ENCODE measurements at places on chromosomes 7 and 10.

DNA sequence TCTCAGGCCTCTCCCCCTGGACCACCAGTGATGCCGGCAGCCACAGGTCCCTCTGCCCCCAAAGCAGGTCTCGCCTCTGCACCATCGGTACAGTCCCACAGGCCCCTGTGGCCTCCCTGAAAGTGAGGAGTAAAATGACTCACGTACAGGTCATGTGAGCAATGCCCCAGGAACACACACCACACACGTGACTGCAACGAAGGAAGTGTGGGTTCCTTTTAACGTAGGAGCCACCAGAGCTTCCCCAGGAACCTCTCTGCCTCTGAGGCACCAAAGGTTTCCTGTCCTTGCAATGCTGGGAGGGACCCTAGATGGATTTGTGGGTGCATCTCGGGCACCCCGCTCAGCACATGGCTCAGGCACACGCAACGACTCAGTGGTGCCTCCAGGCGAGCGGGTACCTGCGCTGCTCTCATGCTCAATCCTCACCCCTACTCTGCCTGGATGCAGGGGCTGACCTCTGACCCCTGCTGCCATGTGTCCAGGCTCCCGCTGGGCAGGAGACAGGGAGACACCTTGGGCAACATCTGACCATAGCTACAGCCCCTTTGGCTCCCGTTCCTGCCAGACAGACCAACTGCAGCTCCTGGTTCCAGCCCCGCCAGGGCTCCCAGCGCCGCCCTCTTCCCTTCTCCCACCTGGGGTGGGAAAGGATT lies 120.7 kb downstream of the PRKAG2 start:
- peak; percentile 47 for DNase-seq

DNA sequence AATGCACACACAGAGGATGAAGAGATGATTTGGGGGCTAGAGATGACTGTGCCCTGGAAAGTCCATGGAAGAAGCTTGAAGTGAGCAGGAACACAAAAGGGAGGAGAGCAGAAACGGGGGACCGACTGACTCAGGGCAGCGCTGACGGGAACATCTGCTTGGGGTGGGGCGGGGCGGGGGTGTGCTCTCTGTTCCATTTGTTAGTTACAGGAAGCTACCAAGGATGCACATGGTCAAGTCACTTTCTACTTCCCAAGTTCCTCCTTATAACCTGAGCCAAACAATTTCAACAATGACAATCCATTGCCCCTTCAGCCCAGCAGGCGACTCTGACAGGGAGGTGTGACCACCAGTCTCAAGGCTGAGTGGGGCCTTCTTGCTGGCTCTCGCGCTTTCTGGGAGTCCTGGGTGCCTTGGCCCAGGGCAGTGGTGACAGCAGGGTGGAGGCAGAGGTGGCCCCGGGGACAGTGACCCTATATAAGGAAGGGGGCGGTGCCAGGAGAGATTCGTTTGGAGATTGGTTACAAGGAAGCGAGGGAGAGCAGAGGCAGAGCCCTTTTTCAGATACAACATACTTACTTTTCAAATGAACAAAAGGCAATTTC lies 39.6 kb downstream of the CLEC2L start:
- DNase-seq: no peak

DNA sequence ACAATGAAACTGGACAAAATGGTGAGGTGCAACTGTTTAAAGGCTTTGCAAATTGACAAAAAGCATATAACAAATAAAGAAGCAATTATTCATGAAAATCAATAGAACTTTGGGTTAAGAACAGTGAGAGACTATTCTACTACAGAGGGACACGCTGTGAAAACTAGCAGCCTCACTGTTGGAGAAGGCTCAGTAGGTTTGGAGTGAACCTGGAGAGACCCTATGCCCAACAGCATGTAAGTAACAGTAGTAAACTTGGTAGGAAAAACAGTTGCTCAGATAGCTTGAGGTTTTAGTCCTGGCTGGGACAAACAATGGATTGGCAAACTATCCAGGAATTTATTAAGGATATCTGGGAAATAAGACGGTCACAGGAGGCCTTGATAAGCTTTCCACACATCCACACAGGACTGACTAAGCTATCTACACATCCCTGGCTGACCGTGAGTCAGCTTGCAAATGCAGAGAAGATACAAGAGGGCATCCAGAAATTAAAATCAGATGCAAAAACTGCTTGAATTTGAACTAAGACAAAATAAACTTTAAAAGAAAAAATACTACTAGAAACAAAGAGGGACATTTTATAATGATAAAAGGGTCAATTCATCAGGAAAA lies 15.9 kb downstream of the FAM149B1 start:
- DNase-seq: no peak

DNA sequence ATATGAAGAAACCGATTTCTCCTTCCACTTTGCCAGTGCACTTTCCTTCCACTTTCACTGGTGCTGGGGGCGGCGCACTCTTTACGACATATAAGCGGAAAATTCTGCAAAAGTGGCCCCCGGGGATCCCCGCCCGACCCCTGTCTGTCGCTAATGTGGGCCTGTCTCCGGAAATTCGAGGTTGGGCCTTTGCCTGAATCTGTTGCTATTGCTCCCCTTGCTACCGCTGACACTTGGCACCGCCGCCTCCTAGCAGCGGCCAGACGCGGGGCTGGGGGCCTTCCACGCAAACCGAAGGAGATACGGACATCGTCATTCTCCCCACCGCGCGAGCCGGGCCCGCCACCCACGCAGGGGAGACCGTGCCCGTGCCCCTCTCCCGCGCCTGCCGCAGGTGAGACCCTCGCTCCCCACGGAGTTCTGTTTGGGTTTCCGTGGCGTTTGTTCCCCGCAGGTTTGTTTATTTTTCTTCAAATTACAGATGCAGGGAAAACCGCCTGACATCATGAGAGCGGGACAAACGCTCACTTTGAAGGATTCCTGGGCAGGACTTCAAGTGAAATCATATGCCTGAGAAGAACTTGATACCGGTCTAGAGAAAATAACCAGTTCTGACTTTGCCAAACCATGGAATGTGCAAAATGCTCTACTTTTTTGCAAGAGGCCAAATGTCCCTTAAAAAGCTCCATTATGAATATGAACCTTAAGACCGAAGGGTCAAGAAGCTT lies 5.0 kb downstream of the TWIST1 start:
- DNase-seq: no peak

DNA sequence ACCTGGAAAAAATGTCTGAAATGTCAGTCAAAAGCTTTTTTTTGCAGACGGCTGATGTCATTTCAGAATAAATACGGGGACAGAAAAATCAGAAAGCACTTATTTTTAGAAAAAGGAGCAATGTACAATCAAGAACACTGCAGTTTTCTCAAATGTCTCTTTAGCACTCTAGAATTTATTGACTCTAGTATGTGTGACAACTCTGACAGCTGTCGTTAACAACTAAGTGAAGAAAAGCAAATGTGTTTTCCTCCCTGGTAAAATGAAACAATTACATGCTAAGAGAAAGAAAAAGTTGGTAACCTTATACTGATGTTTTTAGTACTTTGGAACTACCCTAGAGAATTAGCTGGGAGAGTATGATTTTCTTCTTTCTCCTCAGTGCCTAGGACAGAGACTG lies 497.4 kb downstream of the GRM8 start:
- no peak for DNase-seq

DNA sequence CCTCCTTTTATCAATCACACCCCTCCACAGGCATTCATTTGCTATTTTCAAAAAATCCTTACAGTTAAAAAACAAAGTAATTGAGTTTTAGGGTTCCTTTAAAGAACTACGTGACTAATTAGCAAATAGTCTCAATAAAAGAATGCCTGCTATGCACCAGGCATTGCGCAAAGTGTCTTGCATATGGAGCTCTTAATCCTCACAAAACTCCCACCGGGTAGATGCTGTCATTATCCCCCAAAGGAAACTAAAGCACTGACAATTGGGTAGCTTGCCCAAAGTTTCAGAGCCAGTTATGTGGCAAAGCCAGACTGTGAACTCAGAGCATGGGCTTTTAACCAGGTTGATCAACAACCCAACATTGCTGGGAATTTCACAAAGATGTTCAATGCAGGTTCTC lies 305.7 kb downstream of the ELMO1 start:
- DNase-seq: no peak

DNA sequence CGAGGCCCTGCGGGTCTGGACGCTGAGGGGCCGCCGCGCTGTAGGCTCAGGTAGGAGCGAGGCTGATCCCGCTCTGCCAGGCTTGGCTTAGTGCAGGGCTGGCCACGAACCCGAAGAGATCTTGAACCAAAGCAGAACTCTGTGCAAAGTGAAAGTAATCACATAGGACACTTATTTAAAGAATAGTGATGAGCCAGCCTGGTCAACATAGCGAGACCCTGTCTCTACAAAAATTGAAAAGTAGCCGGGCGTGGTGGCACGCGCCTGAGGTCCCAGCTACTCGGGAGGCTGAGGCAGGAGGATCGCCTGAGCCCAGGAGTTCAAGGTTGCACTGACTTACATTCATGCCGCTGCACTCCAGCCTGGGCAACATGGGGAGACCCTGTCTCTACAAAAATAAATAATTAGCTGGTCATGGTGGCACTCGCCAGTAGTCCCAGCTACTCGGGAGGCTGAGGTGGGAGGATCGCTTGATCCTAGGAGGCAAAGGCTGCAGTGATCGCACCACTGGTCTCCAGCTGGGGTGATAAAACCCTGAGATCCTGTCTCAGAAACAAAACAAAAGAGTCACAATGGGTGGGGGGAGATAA lies 541 bp downstream of the ZSCAN25 start:
- DNase-seq: no peak
